Vein endothelial cell (primary cell): ENCODE measurements at places on chromosomes 2 and 18. TPM values are rescaled to one million over a fixed set of nuclear protein-coding genes. Genes with fewer than 3 reads are reported as not detected.

The SNORC gene
- 0.65 and 1.3 TPM in 2 replicates for total RNA-seq

The HRH4 gene
- under 0.01 and 0.10 TPM in 2 replicates for total RNA-seq

The RGPD3 gene
- total RNA-seq: 0.33 and 0.38 TPM in 2 replicates

The SMYD5 gene
- total RNA-seq: 19.4 and 22.2 TPM in 2 replicates

The CKAP2L gene
- total RNA-seq: 6.2 and 12.2 TPM in 2 replicates

The INO80C gene
- total RNA-seq: 18.0 and 20.2 TPM in 2 replicates

The SCYGR1 gene
- total RNA-seq: not detected in 2 replicates

The TMEM150A gene
- total RNA-seq: 11.8 and 14.0 TPM in 2 replicates

The MRPL44 gene
- total RNA-seq: 30.7 and 36.6 TPM in 2 replicates

The TRIM43 gene
- not detected in 2 replicates for total RNA-seq

The CAPN13 gene
- not detected in 2 replicates for total RNA-seq
